GM12878 (cell line): ENCODE measurements at places on chromosomes 11 and 22. TPM values are rescaled to one million over a fixed set of nuclear protein-coding genes. Genes with fewer than 3 reads are reported as not detected.

Gene DMC1
- total RNA-seq, result 2.2 and 2.7 TPM in 2 replicates

Gene MPPED2
- total RNA-seq, result not detected in 2 replicates

Gene OR2D2
- not detected in 2 replicates for total RNA-seq

Gene CHADL
- total RNA-seq, result not detected in 2 replicates

Gene CTSC
- total RNA-seq, result 359 and 381 TPM in 2 replicates

Gene SHANK3
- total RNA-seq, result 0.08 and 0.10 TPM in 2 replicates

Gene UBQLNL
- total RNA-seq, result 0.33 and 0.51 TPM in 2 replicates

Gene WNT11
- not detected in 2 replicates for total RNA-seq

Gene STT3A
- 112 and 114 TPM in 2 replicates for total RNA-seq

Gene PGA5
- total RNA-seq, result not detected in 2 replicates

Gene MIOX
- total RNA-seq, result not detected in 2 replicates

Gene KLHL35
- 0.13 and 0.21 TPM in 2 replicates for total RNA-seq

Gene CRYAB
- total RNA-seq, result not detected in 2 replicates

Gene OLFML1
- not detected in 2 replicates for total RNA-seq
